ENCODE measurements at places on chromosomes 7 and 10.

DNA sequence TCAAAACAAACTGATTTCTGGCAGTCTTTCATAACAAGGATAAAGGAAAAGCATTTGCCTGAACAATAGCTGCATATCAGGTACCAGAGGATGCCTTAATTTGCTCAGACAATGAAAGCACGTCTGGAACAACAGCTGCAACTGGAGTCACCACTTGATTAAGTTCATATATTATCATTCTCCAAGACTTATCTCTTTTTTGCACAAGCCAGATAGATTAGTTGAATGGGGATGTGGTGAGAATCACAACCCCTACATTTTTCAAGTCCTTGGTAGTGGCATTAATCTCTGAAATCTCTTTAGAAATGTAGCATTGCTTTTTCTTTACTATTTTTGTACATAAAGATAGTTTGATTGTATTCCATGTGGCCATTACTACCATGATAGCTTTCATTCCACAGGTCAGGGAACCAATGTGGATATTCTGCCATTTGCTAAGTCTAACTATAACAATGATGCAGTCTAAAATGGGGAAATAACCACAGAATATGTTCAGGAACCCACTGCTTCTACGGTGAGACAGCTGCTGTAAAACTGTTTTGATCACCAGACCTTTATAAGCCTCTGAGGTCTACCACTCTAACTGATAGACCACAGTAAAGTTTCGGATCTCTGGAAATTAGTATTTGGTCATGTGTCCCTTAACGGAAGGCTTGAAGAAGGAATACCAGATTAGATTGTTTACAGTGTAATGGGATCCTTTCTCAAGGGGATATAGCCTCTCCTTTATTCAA is 1176.2 kb downstream of the DNAJB9 start:
- no peak for DNase-seq

- DNase-seq = no peak
These were observed 280.5 kb downstream of the POM121L12 start for GRCh38 chr7:53315981-53316380.

- DNase-seq = no peak
These were observed 20.5 kb upstream of the SERPINE1 start for GRCh38 chr7:101106386-101106785.

GRCh38 chr7:155705623-155706360 is 61.3 kb downstream of the RBM33 start:
- DNase-seq = no peak

DNA sequence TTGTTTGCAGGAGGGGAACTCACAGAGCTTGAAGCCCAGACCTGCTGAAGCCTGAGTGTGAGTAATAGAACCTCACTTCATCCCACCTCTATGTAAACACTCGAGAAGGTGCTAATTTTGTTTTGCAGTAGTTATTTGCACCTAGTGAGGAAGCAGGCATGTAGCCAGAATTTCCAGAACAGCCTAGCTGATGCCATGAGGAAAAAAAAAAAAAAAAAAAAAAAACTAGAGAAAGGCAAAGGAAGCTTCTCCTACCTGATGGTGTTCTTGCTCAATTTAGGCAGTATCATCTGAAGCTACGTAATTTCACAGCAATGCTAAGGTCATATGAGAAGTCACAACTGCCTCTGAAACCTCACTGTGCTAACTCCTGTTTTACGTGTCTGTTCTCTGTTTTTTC is 13.6 kb upstream of the GPR37 start:
- DNase-seq = no peak

DNA sequence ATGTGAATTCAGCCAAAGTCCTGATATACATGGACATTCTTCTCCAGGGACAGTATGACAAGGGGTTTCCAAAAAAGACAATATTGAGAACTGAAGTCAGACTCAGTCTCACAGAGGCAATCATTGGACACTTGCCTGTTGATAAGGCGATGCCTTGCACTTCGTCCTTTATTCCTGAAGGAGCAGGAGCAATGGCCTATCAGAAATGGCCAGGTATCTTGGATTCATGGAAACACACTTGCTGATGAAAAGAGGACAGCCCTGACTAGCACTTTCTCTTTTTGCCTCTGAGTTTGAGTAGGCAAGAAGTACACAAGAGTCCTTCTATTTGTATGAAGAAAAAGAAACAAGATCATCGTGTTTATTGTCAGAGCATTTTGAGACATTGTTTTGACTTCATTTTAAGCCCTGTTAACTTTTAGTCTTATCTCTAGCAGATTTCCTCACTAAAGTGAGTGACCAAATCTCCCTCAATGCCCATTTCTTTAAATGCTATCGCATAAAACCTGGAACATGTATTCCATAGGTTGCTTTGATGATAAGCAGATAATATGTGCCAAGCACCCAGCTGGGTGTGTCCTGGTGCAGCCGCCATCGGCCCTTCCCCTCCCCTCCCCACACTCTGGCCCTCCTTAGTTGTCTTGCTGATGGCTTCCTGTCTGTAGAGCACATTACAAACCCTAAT is 26.6 kb downstream of the ST8SIA6 start:
- no peak for DNase-seq

GRCh38 chr7:156875766-156876165 is 17.2 kb downstream of the LMBR1 start:
- no peak for DNase-seq

DNA sequence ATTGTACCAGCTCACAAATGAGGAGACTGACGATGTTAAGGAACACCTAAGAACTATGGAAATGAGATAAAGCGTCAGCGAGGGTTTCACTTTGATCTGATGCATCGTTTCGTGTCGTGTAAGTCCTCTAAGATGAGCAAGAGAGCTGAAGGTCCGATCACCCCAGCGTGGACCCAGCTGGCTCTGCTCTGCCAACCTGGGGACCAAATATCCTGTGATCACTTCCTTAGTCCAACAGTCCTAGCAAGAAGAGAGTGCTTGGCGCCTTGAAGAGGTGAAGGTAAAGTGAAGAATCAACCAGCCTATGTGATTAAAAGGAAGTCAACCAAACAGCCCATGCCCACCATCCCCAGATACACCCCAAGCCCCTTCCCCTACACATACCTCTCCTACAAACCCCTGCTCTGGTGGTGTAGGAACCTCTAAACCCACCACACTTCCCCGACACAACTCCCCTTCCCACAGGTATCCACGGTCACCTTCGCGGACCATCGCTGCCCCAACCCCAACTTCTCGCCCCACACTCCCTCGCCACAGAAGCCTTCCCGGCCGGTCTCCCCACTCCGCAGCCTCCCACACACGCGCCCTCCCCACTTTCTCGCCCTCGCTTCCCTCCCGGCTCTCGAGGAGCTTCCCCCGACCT is 722 bp downstream of the UPF2 start:
- no peak for DNase-seq

- DNase-seq = no peak
These were observed 2.1 kb upstream of the FMC1 start for GRCh38 chr7:139339025-139339424.

DNA sequence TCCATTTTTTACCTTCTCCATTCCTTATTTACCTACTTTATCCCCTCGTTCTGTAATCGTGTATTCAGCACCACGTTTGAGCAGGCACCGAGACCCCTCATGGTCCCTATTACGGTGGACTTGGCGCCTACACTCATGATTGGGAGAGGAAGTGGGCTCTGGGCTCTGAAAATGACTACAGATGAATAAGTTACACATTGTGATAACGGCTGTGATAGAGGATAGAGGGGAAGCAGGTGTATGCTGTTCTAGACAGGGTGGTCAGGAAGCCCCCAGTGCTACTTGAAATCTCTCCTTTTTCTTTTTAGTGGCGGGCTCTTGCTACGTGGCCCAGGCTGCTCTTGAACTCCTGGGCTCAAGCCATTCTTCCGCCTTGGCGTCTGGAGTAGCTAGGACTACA is 59.8 kb downstream of the CAMK1D start:
- DNase-seq = no peak

DNA sequence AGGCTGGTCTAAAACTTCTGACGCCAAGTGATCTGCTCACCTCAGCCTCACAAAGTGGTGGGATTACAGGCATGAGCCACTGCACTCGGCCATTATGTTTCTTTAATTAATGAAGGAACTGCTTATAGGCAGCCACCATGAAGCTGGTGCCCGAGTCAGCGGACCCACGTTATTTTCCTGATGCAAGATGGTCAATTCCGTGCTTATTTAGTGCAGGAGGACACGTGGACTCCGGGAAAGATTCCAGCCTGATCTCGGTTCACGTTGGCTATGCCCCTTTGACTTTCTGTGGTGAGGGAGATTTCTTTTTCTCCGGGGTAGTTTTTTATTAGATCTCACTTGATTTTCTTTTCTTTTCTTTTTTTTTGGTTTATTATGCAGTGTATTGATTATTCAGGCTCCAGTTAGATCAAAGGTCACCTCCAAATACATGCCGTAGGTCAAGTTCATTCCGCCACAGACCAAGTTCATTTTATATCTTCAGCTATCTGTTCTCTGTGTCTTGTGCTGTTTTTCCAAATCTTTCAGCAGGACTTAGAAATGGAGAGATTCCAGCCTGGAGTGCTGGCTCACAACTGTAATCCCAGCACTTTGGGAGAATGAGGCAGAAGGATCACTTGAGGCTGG is 8.3 kb downstream of the CAMK1D start:
- DNase-seq = no peak

DNA sequence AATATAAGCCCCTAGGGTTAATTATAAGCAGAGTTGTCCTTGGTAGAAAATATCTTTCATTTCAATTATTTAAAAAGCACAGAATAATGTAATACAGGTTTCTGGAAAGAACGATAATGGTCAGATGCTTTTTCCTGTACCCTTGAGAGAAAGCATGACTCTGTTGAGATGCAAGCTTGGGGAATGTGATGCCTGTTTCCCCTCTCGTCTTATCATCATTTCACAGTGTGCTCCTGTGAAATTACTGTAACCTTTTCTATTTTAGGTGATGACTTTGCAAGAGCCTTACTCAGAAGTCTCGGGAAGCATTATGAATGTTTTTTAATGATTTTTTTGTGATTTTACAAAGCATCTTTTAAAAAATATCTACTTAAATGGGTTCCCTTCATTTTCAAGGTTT is 243.0 kb downstream of the POLR1F start:
- DNase-seq = no peak

GRCh38 chr10:47458466-47459154 is 25.3 kb downstream of the ANXA8 start:
- DNase-seq = no peak

All from activated CD4-positive, alpha-beta T cell treated with anti-CD3 and anti-CD28 coated beads, Interleukin-2, amount 50 U/mL, for 1 hour (primary cell).